ENCODE measurements at places on chromosomes 5 and 9.

DNA sequence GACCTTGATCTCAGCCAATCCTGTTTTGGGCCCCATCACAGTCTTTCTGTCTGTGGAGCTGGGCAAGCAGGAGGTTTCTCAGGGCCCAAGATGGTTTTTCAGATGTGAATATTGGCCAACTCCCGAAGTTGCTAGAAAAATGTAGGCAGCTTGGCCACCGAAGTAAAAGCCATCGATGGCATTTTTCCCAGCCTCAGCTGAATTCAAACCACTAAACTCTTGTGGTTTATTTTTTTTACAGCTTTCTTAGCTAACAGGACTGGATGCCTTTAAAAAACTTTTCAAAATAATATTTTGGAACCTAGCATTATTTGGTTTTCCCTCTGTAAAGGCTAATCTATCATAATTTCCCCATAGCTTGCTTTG is 102.5 kb upstream of the ERCC6L2 start:
- DNase-seq, result no peak

GRCh38 chr5:117411701-117412100 is 837.1 kb upstream of the SEMA6A start:
- DNase-seq, result no peak

- DNase-seq, result no peak
Measured at GRCh38 chr5:29197631-29198454, 1995.6 kb upstream of the CDH6 start.

- DNase-seq, result no peak
Measured at GRCh38 chr9:133485531-133486260, 6.8 kb upstream of the SLC2A6 start.

GRCh38 chr5:35045280-35045679 is 2.5 kb downstream of the AGXT2 start:
- no peak for DNase-seq

DNA sequence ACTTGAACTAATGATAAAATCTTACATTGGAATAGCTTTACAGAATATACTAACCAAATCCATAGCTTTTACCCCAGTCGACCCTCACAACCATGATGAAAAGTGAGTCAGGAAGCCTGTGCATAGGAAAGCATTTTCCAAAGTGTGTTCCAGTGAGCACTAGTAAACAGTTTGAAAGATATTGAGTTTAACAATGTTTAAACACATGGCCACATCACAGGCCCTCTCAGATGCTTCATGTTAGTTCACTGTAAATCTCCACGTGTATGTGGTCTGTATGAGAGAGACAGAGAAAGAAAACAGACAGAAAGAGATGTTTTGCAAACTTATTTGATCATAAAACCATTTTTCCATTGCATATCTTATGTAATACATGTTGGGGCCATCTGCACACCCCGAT is 27.0 kb downstream of the PRUNE2 start:
- no peak for DNase-seq
